ENCODE measurements at places on chromosomes 2 and 18.
A peak's percentile ranks its signal among the peaks of the same experiment; 100 is the strongest.

DNA sequence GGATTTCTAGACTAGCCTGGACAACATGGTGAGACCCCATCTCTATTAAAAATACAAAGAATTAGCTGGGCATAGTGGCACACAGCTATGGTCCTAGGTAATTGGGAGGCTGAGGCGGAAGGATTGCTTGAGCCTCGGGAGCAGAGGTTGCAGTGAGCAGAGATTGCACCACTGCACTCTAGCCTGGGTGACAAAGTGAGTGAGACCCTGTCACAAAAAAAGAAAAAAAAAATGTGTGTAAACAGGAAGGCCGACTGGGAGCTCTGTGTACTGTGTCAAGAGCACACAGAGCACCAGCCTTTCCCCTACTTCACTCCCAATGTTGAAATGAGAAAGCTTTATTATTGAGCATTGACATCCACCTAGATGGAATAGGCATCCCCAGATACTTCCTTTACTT, 681.7 kb upstream of the FSHR start:
- no peak for DNase-seq

DNA sequence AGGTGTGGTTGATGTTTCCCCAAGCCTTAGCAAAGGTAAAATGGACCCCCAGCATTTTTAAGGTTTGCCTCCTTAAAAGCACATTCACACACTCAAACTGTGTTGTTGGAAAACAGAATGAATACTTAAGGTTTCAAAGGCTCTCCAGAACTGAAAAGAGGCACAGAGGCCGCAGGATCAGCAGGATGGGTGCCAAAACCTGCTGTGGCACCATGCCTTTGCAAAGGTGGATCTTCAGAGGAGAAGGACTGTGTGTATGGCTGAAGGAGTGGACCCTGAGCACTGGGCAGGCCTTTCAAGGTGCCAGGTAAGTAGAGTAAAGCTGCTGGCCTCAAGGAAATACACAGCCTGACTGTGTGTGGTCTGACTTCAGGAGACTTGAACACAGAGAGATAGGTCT, 127.3 kb downstream of the XRCC5 start:
- DNase-seq, result no peak

- no peak for DNase-seq
Observed at GRCh38 chr2:27962006-27962405, 71.5 kb downstream of the BABAM2 start.

GRCh38 chr2:28452534-28453081, 43.3 kb upstream of the PLB1 start:
- DNase-seq, result peak; percentile 75

- DNase-seq, result no peak
Observed at GRCh38 chr2:133953524-133953923, 300.3 kb upstream of the MGAT5 start.
